Stimulated activated effector memory CD8-positive, alpha-beta T cell treated with anti-CD3 and anti-CD28 coated beads, Interleukin-12 subunit alpha, Interleukin-12 subunit beta, amount 100 ng/mL, for 72 hours (primary cell): ENCODE measurements at places on chromosomes 5 and 9.

DNA sequence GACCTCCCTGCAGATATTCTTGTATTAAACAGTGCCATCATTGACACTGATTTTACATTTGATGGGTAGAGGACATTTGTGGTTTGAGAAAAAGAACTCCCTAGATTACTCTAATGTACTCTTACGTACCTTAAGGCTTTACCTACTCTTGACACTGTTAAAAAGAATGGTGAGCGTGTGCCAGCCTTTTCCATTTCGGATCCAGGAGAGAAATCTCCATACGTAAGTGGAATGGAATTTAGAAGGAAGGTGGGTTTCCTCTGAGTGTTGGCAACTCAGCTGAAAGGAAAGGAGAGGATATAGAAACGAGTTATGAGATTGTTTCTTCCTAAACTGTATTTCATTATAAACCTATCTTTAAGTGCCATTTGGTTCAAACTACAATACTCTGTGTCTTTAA is 40.9 kb downstream of the TNPO1 start:
- no peak for DNase-seq

GRCh38 chr9:26856413-26857032 is 36.1 kb downstream of the CAAP1 start:
- no peak for DNase-seq

DNA sequence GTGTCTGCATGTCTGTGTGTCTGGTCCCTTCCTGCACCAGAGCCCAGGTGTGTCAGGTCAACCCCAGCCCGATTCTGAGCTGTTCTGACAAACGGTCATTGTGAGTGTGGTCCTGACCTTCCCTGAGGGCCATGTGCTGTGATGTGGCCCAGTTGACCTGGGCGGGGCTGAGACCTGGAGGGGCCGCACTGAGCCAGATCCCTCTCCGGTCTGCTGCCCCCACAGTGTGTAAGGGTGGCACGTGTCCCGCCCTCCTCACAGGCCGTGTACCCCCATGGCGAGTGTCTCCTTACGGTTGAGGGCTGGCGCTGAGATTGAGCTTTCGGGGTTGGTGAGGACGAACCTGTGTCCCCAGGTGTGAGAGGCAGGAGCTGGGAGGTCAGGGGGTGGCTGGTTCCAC is 136.5 kb downstream of the MRPL36 start:
- no peak for DNase-seq

GRCh38 chr9:122327175-122327574 is 43.6 kb upstream of the PTGS1 start:
- DNase-seq, result no peak

DNA sequence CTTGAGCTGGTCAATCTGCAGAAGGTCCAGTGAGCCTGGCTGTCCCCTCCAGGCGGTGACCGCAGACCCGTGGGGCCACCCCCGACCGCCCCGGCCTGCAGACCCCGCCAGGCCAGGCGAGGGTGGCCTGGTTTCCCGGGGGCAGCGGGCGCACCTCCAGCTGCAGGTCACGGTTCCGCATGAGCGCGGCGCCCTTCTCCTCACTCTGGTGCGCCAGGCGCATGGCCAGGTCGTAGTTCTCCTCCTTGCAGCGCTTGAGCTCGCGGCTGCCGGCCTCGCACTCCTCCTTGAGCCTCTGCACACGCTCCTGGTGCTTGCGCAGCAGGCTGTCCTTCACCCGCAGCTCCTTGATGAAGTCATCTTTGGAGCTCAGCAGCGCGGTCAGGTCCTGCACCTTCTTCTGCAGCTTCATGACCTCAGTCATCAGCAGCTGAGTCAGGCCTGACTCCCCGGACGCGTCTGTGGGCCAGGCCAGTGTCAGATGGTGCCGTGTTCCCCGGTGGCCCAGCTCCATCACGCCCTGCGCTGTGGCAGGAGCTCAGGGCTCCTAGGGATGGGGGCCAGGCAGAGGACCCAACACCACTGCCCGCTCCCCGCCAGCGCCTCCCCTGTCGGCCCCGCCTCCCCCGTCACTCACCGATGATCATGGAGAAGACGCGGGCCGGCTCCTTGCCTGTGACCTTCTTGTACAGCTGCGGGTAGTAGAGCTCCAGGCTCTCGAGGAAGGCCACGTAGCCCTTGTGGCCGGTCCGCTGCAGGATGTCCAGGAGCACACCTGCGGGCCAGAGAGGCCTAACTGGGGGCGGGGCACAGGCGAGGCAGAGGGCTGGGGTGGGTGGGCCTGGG is 2.6 kb downstream of the CARD9 start:
- no peak for DNase-seq

- DNase-seq, result no peak
Observed at GRCh38 chr5:126002222-126002897, 420.8 kb upstream of the GRAMD2B start.

DNA sequence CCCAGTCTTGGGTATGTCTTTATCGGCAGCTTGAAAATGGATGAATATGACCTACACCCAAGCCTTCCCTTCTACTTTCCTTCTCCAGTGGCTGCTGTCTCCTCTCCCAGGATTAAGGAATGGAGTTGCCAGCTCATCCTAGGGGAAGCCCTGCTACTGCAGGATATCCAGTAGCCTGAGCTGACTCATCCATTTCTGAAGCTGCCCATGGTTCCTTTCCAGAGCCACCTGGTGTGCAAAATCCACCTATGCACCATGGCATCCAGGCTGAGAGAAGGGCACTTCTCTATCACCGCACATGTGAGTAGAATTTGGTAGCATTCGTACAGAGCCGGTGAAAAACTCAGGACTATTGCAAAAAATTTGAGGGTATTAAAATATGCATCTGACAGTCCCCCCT is 290.8 kb downstream of the YTHDC2 start:
- no peak for DNase-seq

GRCh38 chr5:60604771-60605170 is 95.2 kb downstream of the DEPDC1B start:
- DNase-seq, result no peak

DNA sequence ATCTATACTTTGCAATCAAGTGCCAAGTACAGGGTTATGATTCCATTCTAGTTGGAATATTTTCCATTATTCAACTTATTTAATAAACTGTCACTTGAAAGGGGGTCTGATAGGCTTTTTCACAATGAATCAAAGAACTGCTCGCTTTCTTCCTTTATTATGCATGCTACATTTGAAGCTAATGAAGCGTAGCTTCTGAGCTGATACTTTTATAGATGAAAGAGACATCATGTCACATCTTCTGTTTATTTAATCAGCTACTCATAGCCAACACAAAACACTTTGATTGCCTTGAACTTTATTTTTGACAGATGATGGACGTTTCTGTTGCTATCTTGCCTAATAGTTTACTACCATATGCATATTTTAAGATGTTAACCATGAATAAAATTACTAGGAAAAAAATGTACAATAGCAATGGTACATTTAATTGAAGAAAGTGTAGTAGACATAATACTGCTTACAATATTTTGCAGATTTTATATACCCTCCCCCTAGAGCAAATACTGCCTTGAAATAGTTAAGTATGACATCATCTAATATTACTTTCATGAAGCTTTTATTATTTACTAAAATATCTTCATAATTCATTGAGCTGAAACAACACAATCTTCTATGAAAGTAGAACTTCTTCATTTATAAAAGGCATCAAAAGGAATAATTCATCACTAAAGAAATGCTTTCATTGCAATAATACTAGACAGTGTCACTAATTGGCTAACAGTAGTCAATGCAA is 529.3 kb upstream of the TYRP1 start:
- DNase-seq, result no peak

GRCh38 chr5:67221487-67222242 is 25.1 kb upstream of the CD180 start:
- peak; percentile 75 for DNase-seq

DNA sequence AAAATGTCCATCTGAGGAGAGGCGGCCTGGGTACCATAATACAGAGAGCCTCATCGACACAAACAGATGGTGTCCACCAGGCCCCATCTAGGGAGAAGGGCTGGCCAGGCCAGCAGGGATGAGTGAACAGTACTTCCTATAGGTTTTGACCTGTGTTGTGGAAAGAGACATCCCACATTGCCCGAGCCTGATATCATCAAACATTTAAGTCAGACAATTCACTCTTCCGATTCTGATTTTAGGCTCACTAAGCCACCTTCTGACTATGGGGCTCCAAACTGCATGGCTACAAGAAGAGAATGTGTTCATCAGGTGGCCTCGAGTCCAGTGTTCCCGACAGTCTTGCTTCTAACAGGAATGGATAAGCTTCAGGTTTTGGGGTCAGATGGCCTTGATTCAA is 38.9 kb downstream of the SLC22A5 start:
- DNase-seq, result no peak

DNA sequence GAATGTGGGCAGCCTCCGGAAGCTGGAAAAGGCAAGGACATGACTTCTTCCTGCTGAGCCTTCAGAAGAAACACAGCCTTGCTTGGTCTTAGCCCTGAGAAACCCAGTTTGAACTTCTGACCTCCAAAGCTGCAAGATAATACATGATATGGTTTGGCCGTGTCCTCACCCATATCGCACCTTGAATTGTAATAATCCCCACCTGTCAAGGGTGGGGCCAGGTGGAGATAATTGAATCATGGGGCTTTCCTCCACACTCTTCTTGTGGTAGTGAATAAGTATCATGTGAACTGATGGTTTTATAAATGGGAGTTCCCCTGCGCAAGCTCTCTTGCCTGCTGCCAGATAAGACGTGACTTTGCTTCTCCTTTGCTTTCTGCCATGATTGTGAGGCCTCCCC is 310.9 kb downstream of the PSAT1 start:
- DNase-seq, result no peak

DNA sequence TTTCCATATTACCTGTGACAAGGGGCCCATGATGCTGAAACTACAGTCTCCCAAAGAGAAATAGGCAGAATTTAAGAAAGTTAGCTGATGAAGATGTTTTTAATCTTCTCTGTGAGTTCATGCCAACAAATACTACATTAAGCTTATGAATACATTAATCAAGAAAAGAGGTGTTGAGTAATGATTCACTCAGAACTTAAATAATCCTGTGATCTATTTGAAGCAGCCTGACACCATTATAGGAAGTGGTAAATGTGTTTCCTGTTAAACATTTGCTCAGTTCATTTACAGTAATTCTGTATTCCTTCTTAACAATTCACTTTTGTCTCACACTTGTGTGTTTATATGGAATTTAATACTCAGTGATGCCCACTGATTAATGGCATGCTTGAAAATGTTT is 75.0 kb upstream of the IZUMO3 start:
- no peak for DNase-seq

DNA sequence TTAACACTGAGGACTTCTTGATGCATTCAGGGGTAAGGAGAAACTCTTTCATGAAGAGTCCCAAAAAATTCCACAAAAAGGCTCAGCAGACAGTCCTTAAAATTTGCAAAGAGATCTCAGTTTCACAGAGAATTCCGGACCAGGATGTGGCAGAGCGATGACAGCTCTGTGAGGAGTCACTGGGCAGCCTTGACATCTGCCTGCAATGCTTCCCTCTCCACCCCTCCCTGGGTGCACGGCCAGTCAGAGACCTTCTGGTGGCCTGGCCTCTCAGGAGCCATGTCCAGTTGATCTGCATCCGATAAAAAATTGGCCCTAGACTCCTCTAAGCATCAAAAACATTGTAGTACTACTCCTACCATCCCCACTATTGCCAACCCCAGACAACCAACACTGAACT is 76.8 kb downstream of the MACROH2A1 start:
- DNase-seq, result no peak

- no peak for DNase-seq
Observed at GRCh38 chr9:73089304-73089985, 62.2 kb upstream of the ANXA1 start.

DNA sequence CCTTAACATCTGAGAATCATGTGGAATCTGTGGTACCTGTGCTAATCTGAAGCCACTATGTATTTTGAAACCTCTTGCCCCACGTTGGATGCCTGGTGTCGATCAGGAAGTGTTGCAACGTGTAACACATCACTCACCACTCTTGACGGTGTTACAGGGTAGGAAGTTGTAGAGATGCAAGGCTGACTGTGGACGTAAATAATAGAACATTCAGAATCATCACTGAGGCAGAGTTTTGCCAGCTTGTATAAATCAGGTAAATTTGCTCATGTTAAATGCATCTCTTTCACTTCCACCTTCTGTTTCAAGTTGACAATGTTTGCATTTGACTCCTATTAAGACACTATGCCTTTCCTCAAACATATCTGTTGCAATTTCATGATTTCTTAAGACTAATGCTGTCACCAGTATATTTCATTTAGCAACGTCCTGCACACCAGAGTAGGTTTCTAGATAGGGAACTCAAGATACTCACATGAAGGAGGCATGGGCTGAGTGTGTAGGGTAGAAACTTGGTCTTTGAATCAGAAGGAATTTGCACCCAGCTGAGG is 38.1 kb downstream of the BASP1 start:
- no peak for DNase-seq

DNA sequence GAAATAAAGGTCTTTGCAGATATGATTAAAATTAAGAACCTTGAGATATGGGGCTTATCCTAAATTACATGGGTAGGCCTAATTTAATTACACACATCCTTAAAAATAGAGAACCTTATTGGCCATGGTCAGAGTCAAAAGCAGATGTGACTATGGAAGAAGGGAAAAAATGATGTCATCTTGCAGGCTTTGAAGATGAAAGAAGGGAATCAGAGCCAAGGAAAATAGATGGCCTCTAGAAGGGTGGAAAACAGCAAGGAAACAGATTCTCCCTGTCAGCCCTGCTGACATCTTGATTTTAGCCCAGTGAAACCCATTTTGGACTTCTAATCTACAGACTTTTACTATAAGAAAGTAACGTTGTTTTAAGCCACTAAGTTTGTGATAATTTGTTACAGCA is 37.6 kb upstream of the KCNN2 start:
- DNase-seq, result no peak

GRCh38 chr9:16294133-16294770 is 576.2 kb downstream of the BNC2 start:
- no peak for DNase-seq

GRCh38 chr5:103016167-103016566 is 103.8 kb downstream of the GIN1 start:
- DNase-seq, result no peak

DNA sequence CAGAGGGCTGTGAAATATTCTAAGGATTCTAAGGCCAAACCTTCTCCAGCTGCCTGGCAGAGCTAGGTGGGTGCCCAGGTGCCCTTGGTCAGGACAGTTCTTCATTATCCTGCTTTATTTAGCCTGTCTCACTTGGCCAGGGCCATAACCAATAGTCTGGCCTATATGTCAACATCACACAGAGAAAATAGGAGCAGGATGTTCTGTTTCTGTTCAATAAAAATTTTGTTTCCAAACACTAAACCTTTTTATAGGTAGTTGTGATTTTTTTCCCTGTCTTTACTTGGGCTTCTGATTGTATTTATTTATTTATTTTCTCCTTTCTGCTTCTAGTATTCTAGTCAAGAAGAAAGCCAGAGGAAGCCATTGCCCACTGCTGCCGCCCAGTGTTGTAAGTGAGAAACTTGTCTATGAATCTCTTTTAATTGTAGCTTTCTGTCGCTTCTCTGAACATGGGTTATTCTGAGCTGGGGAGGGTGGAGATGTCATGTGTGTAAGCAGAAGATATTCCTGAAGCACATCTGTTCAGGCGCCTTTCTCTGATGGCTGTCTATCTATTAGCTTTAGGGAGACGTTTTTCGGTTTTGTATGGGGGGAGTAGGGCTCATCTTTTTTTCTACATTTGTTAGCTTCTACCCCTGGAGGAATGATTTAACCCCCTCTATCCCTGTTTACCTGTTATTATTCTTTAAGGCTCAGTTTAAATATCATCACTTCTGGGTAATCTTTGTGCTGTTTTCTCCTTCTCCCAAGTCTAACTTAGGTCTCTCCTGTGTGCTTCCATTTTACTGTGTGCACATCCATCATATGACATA is 97.1 kb downstream of the UNC13B start:
- no peak for DNase-seq

- no peak for DNase-seq
Observed at GRCh38 chr9:77663754-77664153, 15.6 kb upstream of the GNA14 start.
